ENCODE measurements at places on chromosomes 12 and 14.

GRCh38 chr12:131681257-131681620 is 29.7 kb upstream of the SFSWAP start:
- no peak for DNase-seq

GRCh38 chr12:26157001-26157400 is 32.2 kb upstream of the BHLHE41 start:
- no peak for DNase-seq

- no peak for DNase-seq
Measured at GRCh38 chr14:60848066-60848465, 113.5 kb downstream of the MNAT1 start.

GRCh38 chr12:120866108-120866507 is 38.0 kb downstream of the SPPL3 start:
- DNase-seq = no peak

GRCh38 chr12:73867147-73867546 is 670.5 kb upstream of the ATXN7L3B start:
- peak; percentile 8 for DNase-seq

DNA sequence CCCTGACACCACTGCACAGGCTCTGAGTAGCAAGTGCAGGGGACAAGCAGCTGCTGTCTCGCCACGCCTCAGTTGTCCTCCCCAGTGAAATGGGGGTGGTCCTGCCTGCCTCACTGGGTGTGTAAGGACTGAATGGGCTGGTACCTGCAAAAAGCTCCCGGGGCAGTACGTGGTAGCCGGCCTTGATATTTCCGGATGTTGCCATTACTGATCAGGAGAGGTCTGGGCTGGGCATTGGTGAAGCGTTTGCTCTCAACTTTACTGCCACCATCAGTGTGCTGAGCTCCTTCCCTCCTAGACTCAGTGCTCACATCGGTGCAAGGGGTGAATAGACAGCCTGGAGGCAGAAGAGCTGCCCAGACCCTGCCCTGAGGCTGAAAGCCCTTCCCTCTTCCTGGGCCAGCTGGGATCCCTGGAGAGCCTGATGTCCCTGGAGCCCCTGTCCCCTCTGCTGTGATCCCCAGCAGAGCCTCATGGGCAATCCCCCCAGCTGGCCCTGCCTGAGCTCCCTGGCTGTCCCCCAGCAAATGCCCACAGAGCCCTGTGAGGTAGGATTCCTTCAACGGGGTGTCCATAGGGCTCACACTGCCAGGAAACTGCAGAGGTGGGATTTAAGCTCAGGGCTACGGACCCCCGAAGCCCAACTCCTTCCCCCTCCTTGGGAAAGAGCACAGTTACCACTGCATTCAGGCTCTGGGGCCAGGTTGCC is 18.2 kb downstream of the DIO3 start:
- no peak for DNase-seq

DNA sequence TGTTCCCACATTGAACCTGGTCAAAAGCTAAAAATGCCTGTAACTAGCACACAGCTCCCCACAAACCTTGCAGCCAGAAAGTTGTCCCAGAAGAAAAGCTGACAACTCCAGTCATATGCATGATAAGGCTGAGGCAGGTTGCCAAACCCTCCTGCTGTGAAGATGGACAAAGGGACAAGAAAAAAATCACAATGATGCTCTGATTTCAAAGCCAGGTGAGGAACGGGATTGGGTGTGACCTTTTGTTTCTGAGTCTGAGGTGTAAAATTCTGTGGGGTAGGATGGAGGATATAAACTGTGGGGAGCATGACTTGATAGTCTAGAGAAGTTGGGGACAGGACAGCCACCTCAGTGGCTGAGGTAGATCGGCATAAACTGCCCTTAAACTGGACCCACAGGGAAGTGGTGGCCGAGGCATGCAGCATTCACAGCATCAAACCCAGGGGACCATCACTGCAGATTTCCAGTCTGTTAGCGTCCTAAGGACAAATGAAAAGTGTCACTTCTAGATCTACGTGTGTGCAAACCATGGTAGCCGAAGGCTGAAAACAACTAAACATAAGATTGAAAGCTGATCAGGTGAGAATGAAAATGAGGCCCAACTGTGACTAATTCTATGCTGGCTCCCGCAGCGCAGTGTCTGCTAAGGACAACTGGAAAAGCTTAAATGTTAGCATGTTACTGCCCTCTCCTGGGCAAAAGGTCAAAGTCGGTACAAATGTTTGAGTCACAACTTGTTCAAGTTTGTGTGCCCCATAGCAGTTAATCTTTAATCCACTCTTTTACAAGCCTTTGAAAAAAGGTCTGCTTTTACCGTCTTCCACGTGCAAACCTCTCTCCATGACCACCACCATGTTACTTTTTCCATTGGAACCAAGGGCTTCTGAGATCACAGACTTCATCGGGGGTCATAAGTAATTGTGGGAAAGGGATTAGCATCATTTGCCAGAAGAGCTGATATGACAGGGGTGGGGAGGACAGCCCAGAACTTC is 39.8 kb downstream of the GRIN2B start:
- DNase-seq = peak; percentile 80

- DNase-seq = no peak
Measured at GRCh38 chr12:113333877-113334785, 778 bp downstream of the SLC8B1 start.

- no peak for DNase-seq
Measured at GRCh38 chr12:122067966-122068365, 10.6 kb upstream of the MLXIP start.

DNA sequence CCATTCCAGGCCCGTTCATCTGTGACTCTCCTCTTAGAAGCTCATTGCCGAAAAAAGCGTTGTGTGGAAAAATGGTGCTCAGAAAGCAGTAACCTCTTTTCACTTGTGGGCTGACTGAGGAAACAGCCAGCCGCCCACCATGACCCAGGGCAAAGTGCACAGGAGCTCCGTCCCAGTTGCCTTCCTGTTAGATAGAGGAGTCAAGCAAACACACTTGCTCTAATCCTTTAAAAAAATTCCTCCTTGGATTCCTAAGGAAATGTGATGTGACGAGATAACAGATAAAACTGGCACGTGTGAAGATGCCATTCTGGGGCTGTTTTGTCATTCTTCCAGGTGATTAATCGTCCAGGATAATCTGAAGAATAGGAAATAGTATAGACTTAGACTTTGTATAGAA is 396.8 kb upstream of the DDHD1 start:
- no peak for DNase-seq

DNA sequence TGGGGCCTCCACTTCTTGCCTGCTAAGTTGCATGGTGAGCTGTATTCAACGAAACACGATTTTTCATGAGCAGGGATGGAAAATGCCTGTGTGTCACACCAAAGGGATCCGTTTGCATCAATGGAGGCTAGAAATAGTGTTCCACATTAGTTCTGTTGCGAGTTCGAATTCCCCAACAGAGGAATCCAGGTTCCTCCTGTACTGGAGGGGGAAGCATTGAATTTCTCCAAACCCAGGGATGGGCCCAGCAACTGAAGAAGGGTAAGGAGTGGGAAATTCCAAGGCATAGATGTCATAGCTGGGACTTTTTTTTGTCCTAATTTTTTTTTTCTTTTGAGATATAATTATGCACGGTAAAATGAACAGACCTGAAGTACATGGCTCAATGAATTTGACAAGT is 336.2 kb downstream of the DPF3 start:
- no peak for DNase-seq

GRCh38 chr14:31071151-31071550 is 45.0 kb upstream of the STRN3 start:
- DNase-seq = no peak

DNA sequence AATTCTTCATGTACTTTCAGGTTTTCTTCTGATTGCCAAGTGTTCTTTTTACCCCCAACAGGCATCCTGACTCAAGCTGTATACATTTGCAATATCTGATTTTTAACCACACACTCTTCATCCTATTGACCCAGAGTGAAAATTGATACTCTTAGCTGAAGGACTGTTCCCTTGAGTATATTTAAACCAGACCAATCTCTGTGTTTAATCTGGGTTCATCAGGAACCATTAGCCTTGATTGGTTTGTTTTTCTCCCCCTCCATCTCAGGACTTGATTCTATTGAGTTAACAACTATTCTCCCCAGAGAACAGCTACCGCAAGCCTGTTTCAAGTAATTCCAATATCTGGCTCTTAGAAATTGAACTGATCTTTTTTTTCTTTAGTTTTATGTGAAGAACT is 222.3 kb upstream of the NOVA1 start:
- no peak for DNase-seq

GRCh38 chr12:96141216-96141912 is 52.8 kb upstream of the ELK3 start:
- DNase-seq = no peak

GRCh38 chr14:77980475-77981321 is 180.8 kb downstream of the ADCK1 start:
- DNase-seq = no peak

DNA sequence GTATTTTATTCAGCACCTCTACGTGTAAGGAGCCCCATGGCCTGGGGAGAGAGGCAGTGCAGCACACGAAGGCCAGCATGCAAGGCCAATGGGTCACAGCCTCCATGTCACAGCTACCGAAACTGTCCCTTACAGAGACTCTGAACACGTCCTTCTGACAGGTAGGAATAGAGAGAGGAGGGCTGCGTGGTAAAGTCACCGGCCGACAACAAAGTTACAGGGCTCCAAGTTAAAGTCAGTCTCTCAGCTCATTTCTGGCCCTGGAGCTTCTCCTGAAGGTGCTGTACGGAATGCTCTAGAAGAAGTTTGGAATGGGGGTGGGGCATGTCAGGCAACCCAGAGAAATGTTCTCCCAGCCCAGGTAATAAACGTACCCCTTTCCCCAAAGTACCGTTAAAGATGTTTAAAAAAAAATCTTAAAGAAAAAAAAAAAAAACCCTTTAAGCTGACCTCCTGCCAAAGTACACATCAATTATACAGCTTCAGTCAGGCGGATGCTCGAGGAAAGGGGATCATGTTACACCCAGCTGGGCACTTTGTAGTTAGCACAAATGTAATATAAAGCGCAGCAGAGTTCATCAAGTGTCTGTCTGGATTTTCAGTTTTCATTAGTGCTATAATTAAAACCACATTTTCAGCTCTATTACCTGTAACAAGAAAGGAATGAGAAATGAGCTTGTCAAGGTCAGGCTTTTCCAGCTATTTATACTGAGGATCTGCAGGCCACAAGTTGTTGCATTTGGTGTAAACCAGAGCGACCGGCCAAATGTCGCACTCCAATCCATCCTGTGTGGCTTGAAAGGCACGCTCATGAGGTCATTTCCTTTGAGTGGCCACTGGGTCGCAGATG is 53.3 kb upstream of the CDKN3 start:
- DNase-seq = peak; percentile 51

GRCh38 chr12:115424003-115424402 is 740.0 kb upstream of the TBX3 start:
- no peak for DNase-seq

- DNase-seq = no peak
Measured at GRCh38 chr12:102913453-102914226, 3.4 kb downstream of the PAH start.

DNA sequence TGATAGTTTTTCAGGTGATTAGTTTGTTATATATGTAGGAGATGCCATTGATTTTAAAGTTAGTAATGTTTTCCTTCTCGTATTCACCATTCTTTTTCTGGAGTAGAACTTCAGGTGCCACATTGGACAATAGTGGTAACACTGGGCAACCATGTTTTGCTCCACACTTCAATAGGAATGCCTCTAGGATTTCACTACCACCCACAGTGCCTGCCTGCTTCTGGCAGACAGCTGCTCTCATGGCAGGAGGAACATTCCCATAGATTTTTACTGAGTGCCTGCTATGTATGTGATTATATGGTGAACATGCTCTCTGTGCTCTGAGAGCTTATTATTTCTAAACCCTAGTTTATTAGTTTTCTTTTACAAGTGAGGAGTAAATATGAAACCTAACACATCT is 53.7 kb downstream of the GCH1 start:
- no peak for DNase-seq

DNA sequence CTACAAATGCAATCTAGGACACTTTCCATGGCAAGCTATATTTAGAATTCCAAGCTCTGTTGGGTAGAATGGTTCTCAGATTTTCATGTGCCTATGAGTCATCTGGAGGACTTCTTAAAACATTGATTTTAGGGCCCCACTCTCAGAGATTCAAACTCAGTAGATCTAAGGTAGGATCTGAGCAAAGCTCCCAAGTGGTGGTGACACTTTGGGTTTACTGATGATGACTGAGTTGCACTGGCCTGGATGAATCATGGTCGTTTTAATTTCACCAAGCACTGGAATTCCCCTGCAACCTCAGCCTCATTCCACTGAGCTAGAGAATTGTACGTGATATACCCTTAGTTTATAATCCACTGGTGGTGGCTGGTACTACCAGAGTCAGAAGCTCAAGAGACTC is 86.5 kb downstream of the PPM1H start:
- DNase-seq = no peak

DNA sequence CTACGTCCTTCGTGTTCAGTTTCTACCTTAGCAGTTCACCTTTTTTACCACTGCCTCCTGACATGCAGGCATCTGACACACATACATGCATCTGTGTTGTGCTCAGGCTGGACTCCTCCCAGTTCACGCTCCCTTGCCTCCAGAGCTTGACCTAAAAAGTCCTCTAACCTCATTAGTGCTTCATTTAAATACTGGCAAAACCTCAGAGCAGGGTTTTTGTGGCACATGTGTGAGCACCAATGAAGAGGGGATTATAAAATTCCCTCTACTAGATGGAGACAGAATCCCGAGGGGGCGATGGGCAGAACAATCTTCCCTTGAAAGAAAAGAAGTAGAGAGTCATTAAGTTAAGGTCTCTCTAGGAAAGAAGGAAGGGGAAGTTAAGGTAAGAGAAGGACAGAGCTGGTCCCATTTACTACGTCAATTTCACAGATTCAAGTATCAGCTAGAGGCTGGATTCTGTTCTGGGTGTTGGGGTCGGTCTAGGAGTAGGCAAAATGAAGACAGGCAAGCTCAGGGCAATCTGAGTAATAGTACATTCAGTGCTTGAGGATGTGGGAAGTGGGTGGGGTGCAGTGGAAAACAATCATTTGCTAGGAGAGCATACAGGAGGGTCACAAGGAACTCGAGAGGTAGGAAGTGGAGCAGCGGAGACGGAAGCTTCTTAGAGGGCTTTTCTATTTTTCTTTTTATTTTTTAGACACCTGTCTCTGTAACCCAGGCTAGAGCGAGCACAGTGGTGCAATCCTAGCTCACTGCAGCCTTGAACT is 7.5 kb downstream of the HAL start:
- no peak for DNase-seq

GRCh38 chr12:131041216-131041967 is 87.7 kb downstream of the ADGRD1 start:
- no peak for DNase-seq

- DNase-seq = no peak
Measured at GRCh38 chr12:5522432-5523335, 90.8 kb downstream of the NTF3 start.

All from LNCaP clone FGC (cell line).